Muscle of leg (tissue), 16 donors: ENCODE measurements at places on chromosomes 12 and 14.

GRCh38 chr14:76918256-76918781, 92.1 kb downstream of the LRRC74A start:
- no peaks in the 10 kb centered on the region for H3K27me3 ChIP-seq
- H3K4me3 ChIP-seq, result no peak overlapping the region
- DNase-seq, result peak; percentile 92
- peaks cover 87% of the 10 kb centered on the region for H3K4me1 ChIP-seq
- peak overlapping the region; percentile 99 for H3K27ac ChIP-seq

- H3K27me3 ChIP-seq, result no peaks in the 10 kb centered on the region
- no peak overlapping the region for H3K4me3 ChIP-seq
- H3K36me3 ChIP-seq, result no peaks in the 10 kb centered on the region
- H3K4me1 ChIP-seq, result no peaks in the 10 kb centered on the region
Observed at GRCh38 chr14:105549481-105549880, 23.1 kb downstream of the TMEM121 start.

GRCh38 chr14:64704143-64704742, at the start of gene PLEKHG3:
PLEKHG3 (plus strand) TSS chr14:64704424; CDS start chr14:64727632, 23,208 bp downstream.
- peak within 1 kb of the TSS; percentile 82 for H3K4me3 ChIP-seq
- H3K36me3 ChIP-seq, result no peaks in the 10 kb centered on the region
- H3K27ac ChIP-seq, result peak within 1 kb of the TSS; percentile 88
- H3K27me3 ChIP-seq, result peaks cover 3% of the 10 kb centered on the region
- DNase-seq, result peak; percentile 87
- peaks cover 56% of the 10 kb centered on the region for H3K4me1 ChIP-seq

DNA sequence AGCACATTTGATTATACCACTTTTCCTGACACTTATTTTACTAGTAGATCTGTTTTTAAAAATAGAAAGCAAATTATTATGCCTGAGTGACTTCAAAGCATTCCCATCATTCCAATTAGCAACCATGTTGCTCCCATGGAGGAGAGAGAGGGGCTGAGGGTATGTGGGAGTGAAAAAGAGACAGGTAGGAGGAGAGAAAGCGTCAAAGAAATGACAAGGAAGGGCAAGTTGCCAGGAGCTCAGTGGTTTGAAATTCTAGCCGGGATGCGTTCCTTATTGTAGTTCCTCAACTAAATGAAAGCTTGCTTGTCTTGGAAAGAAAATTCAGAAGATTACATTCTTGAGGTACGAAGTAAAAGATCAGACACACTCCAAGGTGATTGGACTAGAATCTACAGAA, 92.4 kb upstream of the PKP2 start:
- H3K4me1 ChIP-seq, result no peaks in the 10 kb centered on the region
- no peaks in the 10 kb centered on the region for H3K36me3 ChIP-seq
- H3K27ac ChIP-seq, result no peak overlapping the region
- H3K4me3 ChIP-seq, result no peak overlapping the region
- no peak for DNase-seq

GRCh38 chr12:107404981-107405380, 280.6 kb upstream of the PWP1 start:
- no peak for DNase-seq
- no peaks in the 10 kb centered on the region for H3K4me1 ChIP-seq
- H3K27ac ChIP-seq, result no peak overlapping the region
- peaks cover 5% of the 10 kb centered on the region for H3K27me3 ChIP-seq
- no peak overlapping the region for H3K4me3 ChIP-seq

DNA sequence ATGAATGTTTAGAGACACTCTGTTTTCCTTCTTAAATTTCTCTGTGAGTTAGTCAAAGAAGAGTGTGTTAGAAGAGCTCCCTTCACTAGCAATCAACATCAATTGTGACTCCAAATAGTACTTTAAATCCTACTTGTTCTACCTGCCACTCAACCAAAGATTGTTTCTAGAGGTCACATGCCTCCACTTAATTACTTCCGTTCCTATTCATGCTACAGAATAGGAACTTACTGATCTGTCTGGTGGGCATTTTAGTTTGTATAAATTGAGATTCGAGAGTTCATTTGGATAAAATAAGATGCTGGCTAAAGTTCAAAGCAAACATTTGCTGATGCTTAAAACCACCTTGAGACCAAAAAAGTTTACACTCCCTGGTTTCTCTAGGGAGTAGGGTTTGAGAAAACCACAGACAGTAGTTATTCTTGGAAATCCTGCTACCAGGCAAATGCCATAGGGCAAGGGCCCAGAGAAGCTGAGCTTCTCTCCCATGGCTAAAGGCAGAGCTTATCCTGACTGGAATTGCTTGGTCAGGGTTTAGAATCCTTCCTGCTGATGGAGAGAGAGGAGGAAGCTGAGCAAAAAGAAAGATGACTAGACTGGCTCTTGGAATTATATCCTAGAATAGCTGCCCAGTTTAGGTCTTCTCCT, 389.6 kb upstream of the ATP2B1 start:
- H3K4me3 ChIP-seq, result no peak overlapping the region
- no peaks in the 10 kb centered on the region for H3K27me3 ChIP-seq
- DNase-seq, result peak; percentile 10
- H3K36me3 ChIP-seq, result no peaks in the 10 kb centered on the region

- H3K27ac ChIP-seq, result no peak overlapping the region
- H3K4me3 ChIP-seq, result no peak overlapping the region
- no peaks in the 10 kb centered on the region for H3K4me1 ChIP-seq
- H3K36me3 ChIP-seq, result no peaks in the 10 kb centered on the region
Observed at GRCh38 chr12:24125280-24125679, 175.8 kb upstream of the SOX5 start.

DNA sequence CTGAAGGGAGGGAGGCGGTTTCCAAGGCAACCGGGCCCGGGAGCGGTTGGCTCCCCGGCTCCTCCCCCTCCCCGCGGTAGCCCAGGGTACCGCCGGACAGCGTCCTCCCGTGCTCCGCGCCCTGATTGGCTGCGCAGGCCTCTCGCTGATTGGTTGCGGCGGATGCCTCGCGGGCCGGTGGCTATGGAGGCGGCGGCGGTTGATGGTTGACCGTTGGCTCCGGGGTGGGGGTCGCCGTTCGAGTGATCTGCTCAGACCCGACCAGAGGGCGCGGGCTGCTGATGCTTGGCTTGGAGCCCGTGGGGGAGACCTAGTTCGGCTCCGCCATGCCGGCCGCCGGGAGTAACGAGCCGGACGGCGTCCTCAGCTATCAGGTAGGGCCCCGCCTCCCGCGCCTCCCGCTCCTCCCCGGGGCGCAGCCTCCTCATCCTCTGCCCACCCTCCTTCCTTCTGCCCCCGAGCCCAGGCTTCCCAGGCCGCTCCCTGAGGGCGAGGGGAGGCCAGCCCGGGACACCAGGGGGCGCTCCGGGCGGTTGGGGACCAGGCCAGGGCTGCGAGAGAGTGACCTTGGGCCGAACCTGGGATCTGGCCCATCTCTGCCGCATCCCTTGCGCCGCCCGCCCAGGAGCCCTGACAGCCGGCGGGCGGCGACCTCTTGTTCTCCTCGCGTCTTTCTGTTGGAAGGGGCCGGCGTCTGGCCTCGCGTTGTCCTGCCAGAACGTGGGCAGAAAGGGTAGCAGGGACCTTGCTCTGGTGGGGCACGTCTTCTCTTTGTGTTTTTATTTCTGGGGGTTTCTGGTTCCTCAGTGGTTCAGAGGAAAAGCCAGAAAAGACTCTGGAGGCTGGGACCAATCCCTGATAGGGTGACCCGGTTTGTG, at the start of gene SLC4A8:
SLC4A8 (plus strand) TSS at position 170 of the 878 bp plus-strand sequence; CDS start at position 327, 157 bp downstream.
- H3K36me3 ChIP-seq, result no peaks in the 10 kb centered on the region
- H3K27ac ChIP-seq, result peak within 1 kb of the TSS; percentile 13
- peak; percentile 96 for DNase-seq
- peak within 1 kb of the TSS; percentile 57 for H3K4me3 ChIP-seq

DNA sequence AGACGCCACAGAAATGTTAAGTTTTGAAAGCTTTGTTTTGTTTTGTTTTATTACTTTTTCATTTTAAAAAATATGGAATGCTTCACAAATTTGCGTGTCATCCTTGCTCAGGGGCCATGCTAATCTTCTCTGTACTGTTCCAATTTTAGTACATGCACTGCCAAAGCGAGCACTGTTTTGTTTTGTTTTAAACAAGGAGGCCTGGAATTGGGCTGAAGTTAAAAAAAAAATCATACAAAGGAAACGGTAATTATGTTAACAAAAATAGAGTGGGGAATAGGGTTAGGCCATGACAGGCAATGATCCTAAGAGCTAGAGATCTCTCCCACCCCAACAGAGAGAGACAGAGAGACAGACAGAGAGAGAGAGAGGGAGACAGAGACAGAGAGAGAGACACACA, 57.0 kb downstream of the ZFP36L1 start:
- H3K27me3 ChIP-seq, result no peaks in the 10 kb centered on the region
- peaks cover 58% of the 10 kb centered on the region for H3K4me1 ChIP-seq
- no peaks in the 10 kb centered on the region for H3K36me3 ChIP-seq
- peak overlapping the region; percentile 92 for H3K27ac ChIP-seq
- DNase-seq, result peak; percentile 87

DNA sequence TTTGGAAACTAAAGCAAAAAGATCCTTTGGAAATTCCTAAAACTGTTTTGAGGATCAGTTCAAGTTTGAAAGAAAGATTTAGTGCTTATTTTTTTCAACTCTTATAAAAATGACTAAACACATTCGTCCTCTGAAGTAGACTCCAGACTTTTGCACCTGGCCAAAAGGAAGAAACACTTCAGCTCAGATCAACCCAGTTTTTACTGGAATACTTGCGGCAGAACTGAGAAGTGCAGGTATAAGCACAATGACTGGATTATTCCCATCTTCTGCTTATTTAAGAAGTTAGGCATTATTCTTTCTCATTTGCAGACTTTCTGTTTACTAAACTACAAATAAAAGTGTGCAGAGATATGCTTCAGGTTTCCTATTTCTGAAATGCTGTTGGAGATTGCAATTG, 41.9 kb downstream of the PDE6H start:
- no peak for DNase-seq
- no peaks in the 10 kb centered on the region for H3K4me1 ChIP-seq
- no peaks in the 10 kb centered on the region for H3K27me3 ChIP-seq
- no peak overlapping the region for H3K4me3 ChIP-seq
- no peaks in the 10 kb centered on the region for H3K36me3 ChIP-seq

DNA sequence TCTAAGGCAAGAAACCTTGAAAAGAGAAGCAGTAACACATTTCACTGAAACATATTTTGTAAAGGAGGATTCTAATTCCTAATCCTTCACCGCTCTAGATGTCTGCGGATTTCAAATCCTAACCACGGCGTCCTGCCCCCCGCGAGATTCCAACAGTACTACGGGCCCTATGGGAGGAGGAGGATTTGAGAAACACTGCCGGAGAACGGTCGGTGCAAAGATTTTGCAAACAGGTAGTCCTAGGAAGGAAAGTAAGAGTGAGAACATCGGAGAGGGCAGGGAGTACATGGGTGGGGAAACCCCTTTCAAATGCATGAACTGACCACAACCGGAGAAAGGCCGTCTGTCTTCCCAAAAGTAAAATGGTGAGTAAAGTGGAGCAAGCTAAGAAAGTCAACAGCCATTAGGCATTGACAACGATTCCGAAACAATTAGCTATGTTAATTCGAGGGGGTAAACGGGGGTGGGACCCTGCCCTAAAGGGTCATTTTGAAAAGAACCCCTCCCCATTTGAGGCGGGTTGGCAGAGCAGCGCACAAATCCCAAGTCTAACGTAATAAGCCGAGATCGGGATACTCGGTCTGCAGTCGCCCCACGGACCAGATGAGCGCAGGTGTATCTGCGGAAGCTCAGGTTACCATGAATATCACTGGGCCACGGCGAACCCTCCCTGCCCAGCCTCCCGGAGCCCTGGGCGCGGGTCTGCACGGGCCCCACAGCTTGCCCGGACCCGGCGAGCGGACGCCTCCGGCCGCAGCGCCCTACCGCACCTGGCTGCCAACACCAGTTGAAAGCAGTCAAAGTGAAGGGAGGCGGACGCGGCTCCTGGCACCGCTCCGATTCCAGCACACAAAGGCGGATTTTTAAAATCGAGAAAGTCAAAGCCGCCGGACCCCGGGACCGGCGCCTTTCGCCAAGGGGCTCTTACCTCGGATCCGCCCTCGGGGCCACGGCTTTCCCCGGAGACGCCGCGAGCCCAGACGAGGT, 662 bp downstream of the EPS8 start:
- no peaks in the 10 kb centered on the region for H3K36me3 ChIP-seq
- peaks cover 6% of the 10 kb centered on the region for H3K27me3 ChIP-seq
- H3K27ac ChIP-seq, result peak overlapping the region; percentile 83
- peak; percentile 73 for DNase-seq
- peak overlapping the region; percentile 66 for H3K4me3 ChIP-seq
- H3K4me1 ChIP-seq, result peaks cover 6% of the 10 kb centered on the region
